ENCODE measurements at places on chromosomes 6 and 20.

GRCh38 chr6:7554533-7555275 is 13.2 kb downstream of the DSP start:
- no peak for DNase-seq

DNA sequence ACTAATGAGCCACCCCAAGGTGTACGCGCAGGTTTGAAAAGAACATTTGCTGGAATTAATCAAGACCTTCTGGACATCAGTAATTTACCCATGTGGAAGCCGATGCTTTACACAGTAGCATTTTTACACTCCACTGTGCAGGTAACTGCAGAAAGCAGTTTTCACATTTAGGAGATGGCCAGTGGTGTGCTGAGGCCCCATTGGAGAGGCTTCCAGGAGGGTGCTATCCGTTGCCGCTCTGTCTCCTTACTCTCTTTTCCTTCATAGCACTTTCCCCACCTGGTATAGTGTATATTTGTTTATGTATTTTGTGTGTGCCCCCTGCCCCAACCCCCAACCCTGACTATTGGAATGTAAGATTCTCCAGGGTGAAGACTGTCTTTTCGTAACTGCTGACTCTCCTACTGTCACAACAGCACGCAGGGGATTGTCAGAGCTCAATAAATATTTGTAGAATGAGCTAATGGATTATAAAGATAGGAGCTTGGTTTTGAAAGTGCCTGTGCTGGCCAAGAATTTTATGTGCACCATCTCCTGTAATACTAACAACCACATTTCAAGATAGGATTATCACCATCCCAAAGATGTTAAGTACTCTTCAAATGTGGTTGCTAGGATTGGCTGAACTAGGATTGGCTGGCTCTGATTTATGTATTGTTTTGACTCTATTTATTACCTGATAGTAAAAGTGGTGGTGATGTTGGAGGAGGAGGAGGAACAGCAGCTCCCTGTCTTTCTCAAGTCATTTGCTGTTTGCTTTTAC is 74.0 kb upstream of the GLP1R start:
- no peak for DNase-seq

- no peak for DNase-seq
Measured at GRCh38 chr6:49649988-49650387, 13.3 kb upstream of the RHAG start.

GRCh38 chr6:109991201-109992101 is 13.3 kb downstream of the GPR6 start:
- DNase-seq, result no peak

GRCh38 chr6:38080360-38080759 is 260.8 kb downstream of the ZFAND3 start:
- no peak for DNase-seq

DNA sequence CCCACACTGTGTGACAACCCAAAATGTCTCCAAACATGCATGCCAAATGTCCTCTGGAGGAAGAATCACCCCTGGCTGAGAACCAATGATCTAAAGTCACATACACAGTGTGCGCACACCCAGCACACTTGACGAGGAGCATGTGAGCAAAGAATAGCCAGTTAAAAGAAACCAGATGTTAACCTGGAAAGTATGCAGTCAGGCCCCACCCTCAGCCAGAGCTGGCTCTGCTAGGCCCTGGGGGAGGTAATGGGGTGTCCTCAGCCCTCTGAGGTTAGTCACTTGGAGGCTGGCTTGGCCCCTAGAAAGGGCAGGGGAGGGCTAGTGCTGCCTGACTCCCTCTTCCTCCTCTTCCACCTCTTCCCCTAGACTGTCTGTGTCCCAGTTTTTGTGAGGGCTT is 15.2 kb upstream of the GUCA1A start:
- DNase-seq, result no peak

DNA sequence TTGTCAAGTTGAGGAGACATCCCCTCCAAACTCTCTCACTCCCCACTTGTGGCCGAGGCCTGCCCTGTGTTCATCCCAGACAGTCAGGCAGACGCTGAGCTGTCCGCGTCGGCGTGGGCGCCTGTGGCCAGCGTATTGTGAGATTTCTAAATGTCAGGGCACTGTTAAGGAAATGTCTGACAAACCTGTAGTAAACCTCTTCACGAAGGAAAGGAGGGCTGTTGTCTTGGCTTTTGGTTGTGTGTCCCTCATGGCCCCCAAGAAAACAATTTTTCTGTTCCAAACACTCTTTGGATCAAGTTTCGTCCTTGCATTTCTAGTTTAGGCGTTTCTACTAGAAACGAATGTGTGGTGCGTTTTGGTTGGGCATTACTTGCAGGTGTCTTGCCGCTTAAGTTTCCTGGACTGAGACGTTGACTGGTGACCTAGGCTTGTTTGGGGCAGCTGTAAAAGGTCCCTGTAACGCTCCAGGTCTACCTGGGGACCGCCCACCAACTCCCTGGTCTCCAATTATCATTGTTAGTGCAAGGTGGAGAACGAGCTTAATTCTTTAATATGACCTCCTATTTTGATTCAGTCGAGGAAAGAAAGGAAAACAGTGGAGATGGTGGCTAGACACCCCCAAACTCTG is 8.7 kb upstream of the POU3F2 start:
- DNase-seq, result no peak

DNA sequence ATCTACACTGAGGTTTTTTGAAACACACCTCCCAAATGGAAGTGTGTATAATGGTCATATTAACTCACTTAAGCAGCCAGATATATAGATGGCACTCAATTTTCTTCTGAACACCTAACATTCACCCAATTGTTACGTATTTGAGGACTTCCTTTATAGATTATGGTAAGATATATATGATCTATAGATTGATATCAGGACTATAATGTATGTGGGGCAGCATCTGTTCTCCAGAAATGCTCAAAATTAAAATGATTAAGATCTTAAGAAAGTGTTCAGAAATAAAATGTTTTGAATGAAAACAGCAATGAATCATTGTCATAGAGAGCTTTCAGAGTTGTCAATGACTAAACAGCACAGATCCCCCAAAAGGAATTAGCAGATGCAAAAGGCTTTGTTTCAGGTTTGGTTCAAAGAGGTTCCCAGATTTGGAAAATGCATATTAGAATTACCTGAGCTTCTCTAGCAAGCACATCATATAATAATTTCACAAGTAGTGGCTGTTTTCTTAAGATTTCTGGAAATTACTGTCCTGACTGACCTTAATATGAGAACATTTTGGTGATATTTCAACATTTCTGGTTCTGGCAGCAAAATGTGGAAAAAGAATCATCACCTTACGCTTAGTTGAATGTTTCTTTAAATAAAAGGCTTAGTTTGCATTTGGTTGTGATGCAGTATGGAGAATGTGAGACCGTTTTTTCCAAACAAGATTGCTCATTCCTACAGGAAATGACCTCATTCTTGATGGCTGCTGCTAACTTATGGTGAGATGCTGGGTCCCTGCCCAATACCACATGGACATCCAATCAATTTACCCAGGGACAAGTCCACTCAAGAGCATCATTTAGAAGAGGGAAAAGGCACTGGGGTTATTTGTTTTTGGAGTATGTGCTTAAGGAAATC is 31.5 kb downstream of the TRAF3IP2 start:
- no peak for DNase-seq

Measured in activated T-helper 9 cell treated with anti-CD3 and anti-CD28 coated beads, Interleukin-2, amount 50 U/mL, for 16 hours (primary cell).